IMR-90 (cell line): ENCODE measurements at places on chromosomes 13 and 19. TPM values are rescaled to one million over a fixed set of nuclear protein-coding genes. Genes with fewer than 3 reads are reported as not detected.

- DNase-seq = peak; percentile 84
Measured at GRCh38 chr19:49570138-49570856, 10.1 kb downstream of the NOSIP start.

DNA sequence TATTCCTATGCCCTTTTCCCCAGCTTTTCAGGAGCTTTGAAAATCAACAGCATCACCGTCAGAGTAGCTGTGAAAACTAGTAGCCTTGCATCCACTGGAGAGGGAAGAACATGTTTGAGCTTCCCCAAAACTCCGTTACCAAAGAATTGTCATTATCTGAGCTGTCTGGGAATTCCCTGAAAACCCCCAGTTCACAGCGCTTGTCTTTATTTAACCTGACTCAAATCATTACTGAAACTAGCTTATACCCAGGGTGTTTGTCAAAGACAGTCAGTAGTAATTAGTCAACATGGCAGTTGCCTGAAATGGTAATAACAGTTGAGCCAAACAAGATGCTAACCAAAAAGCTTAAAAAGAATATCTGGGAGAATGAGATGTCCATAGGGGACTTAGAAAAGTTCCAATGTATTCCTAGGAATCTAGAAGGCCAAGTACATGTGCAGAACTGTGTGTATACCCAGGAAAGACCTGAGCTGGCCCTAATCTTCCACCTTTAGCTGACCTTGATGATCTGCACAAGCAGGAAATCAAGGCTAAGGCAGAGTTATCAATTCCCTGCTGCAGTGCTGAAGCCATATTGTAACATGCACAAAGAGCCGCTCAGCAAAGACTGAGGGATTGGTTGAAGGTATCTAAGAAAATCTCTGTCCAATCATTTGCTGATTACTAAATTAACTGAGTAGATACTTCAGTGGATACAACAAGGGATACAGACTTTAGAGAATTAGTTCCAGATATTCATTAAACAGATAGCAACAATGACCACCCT, 130.8 kb downstream of the KL start:
- DNase-seq = no peak

DNA sequence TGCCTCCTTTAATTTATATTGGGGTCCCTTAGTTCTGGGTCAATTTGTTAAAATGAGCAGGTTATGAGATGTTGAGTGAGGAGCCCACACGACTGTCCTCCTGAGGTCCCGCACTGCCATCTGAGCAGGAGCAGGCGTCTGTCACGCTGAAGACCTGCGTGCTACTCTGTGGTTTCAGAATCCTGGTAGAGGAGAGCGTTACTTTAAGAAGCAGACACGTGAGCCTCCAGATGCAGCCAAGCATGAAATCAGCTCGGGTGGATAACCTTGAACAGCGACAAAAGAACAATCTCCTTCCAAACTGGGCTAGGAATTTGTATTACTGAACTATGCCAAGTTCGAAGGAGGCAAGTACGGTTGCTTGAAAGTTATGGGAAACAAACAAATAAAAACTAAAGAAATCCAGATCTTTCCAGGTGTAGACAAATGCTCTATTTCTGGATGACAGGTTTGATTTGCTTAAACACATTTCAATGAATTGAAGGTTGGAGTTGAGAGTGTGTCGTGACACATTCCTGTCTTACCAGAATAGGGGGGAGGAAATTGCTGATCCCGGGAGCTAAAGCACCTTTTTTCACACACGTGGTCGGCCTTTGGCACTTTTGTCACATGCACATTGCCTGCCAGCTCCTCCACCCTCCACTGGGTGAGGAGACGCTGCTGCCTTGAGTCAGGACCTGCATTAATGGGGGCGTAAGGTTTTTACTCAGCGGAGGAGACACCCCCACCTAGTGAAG, 945.5 kb upstream of the SLC10A2 start:
- no peak for DNase-seq

- DNase-seq = peak; percentile 41
Measured at GRCh38 chr19:48878196-48879024, 6.2 kb downstream of the PPP1R15A start.

DNA sequence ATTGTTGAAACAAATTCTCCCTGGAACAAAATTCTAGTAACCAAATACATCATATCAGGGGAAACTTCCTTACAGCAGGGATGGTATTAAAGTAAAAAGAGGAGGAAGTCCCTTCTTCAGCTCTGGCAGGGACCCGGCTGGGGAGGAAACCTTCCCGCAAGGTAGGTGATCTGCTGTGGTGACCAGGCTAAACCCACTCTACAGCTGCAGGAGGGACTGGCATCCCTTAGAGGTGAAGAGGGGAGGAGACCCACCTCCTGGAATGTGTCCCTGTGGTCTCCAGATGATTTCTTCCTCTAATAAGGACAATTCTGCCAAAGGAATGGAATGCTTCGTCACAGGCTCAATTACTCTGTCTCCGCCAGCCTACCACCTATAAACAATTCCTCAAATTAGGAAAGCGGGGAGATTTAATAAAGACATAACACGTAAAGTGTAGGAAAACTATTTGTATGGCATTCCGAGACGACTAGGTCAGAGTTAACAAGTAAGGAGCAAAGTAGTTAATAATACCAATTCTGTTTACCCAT, 637 bp upstream of the PDS5B start:
- DNase-seq = no peak

DNA sequence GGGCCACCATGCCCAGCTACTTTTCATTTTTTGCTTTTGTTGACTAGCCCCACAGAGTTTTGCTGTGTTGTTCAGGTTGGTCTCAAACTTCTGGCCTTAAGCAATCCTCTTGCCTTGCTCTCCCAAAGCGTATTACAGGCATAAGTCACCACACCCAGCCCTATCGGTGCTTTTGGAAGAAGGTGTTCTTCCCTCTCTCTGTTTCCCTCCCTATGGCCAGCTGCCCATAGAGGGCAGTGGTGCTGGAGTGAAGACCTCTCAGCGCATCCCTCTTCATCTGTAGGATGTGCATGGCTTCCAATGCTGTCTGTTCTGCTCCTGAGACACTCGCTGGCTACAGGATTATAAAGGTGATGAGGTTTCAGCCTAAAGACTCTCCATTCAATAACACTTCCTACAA, 1.3 kb upstream of the CD22 start:
- DNase-seq = no peak

SBSN gene
- 6.4 and 6.9 TPM in 2 replicates for polyA plus RNA-seq

GRCh38 chr19:14091081-14091812, 696 bp upstream of the SAMD1 start:
- DNase-seq = peak; percentile 64

- no peak for DNase-seq
Measured at GRCh38 chr19:56764196-56764695, 76.3 kb downstream of the PEG3 start.
